ENCODE measurements at places on chromosomes 1 and 21.

GRCh38 chr21:37866027-37866426 lies 50.2 kb downstream of the KCNJ6 start:
- DNase-seq = no peak

- DNase-seq = no peak
These were observed 189.2 kb downstream of the CDC7 start for GRCh38 chr1:91689641-91690481.

DNA sequence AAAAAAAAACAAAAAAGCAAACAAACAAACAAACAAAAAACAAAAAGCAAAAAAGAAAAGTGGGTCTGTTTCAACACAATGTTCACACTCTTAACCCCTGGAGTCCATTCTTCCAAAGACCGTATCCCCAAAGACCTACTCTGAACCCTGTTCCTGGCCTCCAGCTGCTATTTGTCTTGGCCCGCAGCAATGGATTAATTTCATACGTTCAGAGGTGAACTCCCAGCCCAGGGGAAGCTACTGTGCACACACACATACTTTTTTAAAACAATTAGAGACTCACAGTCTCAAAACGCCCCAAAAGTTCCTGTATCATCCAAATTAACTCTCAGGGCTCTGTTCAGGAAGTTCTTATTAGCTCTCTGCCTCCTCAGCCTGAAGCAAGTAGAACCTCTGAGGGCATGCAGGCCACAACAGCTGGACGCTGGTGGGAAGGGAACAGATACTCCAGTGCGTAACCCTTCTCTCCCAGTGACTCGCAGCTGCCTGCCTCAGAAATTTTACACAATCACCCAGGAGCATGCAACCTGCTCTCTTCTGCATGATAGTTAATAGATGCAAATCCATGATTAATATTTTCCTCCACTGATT lies 395.4 kb downstream of the RRAGC start:
- DNase-seq = no peak

- DNase-seq = peak; percentile 16
These were observed 2.1 kb downstream of the PLD5 start for GRCh38 chr1:242522304-242522945.

DNA sequence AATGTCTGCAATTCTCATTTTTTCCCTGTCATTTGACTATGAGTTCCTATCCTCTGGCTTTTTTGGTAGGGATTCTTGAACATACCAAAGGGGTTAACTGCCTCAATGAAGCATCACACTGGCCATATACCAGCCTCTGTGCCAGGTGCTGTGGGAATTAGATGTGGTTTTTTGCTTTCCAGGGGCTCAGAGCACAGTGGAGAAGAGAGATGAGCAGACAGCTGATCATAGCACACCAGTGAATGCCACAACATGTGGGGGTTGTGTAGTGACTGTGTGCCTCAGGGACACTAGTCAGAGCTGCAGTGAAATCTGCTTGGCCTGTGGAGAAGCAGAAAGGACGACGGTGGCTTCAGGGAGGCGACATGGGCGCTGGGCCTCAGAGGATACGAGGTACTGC lies 30.8 kb downstream of the HLX start:
- DNase-seq = no peak

DNA sequence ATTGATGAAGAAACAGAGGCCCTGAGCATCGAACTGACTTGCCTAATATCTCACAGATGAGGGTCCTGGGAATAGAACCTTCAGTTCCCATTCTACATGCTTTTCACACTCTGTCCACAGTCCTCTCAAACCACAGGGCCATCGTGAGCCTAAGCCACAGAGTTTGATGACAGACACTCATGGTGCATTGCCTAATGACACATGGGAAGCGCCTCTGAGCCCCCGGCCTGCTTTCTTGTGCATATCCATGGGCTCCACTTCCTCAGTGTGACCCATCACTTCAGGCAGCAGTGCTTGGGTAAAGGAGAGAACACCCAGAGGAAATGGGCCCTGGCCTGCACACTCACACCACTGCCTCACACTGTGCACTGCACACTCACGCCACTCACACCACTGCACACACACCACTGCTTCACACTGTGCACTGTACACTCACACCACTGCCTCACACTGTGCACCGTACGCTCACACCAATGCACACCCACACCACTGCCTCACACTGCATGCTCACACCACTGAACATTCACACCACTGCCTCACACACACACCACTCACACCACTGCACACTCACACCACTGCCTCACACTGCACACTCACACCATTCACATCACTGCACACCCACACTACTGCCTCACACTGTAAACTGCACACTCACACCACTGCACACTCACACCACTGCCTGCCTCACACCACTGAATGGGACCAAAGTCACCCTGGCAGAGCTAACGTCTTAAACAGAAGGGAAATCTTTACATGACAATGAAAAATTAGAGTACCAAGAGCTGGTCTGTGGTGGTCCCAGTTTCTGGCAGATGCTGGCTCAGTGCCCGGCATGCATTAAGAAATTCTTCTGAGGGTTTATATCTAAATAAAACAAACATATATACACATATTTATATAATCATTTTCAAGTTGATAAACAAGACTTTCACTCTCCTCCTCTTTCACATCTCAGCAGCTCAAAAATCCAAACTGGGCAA lies 53.0 kb downstream of the KANK4 start:
- no peak for DNase-seq

DNA sequence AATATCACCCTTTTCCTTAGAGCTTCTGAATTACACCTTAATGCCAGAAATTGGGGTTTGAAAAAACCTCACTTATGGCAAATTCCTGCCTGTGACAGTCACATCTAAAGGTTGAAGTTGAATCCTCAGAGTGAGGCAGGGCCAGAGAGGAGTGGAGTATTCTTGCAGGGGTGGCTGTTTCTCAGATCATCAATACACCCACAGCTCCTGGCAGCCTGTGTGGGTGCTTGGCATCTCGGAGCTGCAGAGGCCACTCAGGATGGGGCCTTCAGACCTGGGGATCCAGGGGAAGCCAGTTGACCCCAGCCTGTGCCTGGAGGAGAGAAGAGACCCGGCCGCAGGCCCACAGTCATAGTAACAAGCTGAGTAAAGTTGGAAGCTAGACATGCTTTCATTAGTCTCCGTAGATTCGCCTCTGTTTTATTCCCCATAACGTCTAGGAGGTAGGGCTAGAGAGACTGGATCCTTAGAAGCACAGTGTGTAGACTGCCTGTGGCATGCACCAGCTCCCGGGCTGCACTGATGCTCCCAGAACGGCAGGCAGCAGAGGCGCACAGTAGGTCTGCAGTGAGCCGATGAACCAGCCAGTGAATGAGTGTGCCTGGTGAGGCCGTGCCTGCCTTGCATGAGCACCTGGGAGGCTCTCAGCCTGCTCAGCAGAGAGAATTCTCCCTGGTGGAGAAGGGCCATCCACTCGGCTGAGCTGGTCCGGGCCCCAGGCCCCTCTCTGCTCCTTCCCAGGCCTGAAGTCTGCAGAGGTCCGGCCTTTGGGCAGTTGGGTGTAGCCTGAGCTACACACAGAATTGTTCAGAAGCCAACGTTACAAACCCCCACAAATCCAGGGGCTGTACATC lies 42.9 kb downstream of the TFF3 start:
- no peak for DNase-seq

- DNase-seq = no peak
These were observed 48.6 kb downstream of the BACH1 start for GRCh38 chr21:29347274-29347681.

- DNase-seq = no peak
These were observed 371 bp downstream of the ARID1A start for GRCh38 chr1:26696119-26696653.
